Mesenteric fat pad (tissue), 1 donor: ENCODE measurements at places on chromosomes 13 and 19. TPM values are rescaled to one million over a fixed set of nuclear protein-coding genes. Genes with fewer than 3 reads are reported as not detected.
A peak's percentile ranks its signal among the peaks of the same experiment; 100 is the strongest.

- DNase-seq: no peak
Measured at GRCh38 chr13:37407156-37407555, 191.4 kb downstream of the POSTN start.

DNA sequence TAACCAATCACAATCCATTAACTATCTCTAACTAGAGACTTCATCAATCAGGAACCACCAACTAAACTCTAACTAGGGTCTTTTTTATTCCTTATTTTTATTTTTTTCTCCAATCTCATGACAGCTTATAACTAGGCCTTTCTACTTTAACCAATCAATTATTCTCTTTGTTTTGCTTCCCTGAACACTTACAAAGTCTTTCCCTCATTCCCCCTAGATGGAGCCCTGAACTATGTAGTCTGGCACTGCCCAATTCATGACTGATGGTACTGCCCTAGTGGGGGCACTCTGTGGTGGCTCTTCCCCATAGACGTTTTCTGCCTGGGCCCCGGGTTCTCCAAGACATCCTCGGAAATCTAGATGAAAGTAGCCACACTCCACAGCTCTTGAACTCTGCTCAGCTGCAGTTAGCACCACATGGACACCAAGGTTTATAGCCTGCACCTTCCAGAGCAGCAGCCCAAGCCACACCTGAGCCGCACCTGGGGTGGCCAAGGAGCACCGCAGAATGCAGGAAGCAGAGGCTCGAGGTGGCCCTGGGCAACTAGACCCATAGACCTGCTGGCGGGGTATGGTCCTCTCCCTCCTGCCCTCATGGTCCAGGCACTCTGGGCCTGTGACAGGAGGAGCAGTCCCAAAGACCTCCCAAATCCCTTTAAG, 6.6 kb downstream of the ATP7B start:
- no peak for DNase-seq

DNA sequence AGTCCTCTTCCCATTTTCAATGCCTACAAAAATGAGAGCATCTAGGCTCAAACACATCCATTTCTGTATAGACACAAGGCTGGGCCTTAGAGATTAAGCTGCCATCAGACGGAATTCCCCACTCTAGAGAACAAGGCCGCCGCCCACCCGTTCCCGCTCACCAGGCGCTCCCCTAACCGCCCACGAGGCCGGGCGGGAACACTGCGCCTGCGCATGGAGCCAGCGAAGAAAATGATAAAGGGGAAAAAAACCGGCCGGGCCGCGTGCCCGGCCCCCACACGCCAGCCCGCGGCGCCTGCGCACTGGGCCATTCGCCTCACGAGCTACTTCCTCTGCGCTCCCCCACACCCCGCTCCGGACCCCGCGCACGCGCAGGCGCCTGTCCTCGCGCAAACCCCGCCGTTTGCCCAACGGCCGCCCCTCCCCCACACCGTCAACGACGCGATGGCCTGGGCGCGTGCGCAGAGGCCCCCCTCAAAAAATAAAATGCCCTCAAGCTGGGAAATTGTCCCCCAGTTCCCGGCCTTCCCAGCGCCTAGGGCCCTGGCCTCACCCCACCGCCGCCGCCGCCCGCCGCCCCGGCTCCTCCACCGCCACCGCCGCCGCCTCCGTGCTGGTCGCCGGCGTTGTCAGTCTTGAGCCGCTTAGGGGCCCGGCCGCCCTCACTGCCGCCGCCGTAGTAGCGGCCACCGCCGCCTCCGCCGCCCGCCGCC, 483 bp downstream of the HNRNPL start:
- DNase-seq: peak; percentile 99

GRCh38 chr13:31046711-31047279, 114.3 kb downstream of the TEX26 start:
- peak; percentile 59 for DNase-seq

The RFX2 gene
- 27.9 TPM for total RNA-seq

- peak; percentile 91 for DNase-seq
Measured at GRCh38 chr19:1168572-1169410, 5.3 kb downstream of the SBNO2 start.

DNA sequence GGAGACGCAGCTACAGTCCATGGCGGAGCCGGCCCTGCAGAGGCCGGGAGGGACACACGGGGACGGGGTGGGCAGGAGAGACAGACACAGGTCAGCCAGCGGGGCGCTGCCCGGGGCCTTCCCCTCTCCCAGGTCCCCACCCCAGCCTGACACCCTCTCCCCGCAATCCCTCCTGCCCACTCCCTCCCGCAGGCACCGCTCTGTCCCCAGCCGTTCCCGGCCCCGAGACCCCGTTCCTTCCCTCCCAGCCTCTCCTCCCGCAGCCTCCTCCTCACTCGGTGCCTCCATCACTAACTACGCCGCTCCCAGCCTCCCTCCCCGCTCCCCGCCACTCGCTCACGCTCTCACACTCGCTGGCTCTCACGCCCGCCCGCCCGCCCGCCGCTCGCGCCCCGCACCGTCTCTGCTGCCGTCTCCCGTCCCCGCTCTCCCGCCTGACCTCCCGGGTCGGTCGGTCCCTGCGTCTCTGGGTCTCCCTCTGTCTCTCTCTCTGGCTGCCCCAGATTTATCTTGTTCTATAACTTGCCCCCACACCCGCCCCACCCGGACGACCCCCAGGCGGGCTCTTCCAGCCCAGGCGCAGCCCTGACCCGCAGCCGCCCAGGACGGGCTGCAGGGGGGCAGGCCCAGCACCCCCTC, 15.2 kb downstream of the ERFL start:
- no peak for DNase-seq

- no peak for DNase-seq
Measured at GRCh38 chr19:53537121-53537520, 824 bp upstream of the ZNF331 start.

DNA sequence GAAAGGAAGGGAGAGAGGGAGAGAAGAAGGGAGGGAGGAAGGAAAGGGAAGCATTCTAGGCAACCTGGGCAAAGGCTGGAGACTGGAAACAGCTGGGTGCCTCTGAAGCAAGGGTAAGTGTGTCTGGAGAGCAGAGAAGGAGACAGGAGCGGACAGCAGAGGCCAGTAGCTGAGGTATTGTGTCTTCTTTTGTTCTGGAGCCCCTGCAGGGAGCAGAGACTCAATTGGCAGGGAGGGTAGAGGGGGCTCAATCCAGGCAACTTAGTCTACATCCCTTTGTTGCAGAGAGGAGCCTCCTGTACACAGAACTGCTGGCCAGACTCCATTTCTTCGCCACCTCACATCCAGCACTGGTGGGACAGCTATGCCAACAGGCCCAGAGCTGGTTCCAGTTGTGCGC, 53.2 kb downstream of the NWD1 start:
- DNase-seq: no peak

GRCh38 chr13:76637641-76638141, 248.5 kb downstream of the KCTD12 start:
- no peak for DNase-seq

DNA sequence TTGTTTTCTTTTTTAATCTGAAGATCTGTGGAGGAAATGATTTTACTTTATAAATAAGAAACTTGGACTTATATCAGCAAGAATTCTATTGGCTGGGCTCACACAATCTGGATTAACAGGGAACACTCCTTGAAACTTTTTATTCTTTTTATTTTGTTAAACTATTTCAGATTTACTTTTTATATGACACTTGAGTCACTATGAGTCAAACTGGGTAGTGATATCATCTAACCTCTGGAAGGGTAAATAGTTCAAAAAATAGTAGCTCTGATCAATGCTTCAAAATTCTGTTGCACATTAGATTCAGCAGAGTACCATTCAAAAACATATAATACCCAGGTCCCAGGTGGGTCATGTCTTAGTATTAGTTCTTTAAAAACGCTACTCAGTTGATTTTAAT, 55.1 kb upstream of the NBEA start:
- no peak for DNase-seq

GRCh38 chr19:8143041-8143440, 6.4 kb downstream of the FBN3 start:
- no peak for DNase-seq

DNA sequence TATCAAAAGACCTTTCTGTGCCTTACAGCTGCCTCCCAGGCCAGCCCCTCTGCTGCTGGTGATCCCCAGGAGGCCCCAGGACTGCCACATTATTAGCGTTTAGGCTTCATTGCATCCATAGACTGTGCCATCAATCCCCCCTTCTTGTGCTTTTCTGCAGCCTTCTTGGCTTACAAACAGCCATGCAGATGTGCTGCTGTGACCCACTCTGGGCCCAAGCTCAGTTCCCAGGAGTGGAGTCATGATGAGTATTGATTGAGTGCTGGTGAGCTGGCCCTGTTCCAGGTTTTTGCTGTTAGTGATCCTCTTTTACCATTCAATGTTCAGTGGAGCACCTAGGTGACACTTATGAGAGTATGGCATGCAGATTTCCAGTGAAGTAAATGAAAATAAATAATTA, 59.9 kb upstream of the SLAIN1 start:
- no peak for DNase-seq

DNA sequence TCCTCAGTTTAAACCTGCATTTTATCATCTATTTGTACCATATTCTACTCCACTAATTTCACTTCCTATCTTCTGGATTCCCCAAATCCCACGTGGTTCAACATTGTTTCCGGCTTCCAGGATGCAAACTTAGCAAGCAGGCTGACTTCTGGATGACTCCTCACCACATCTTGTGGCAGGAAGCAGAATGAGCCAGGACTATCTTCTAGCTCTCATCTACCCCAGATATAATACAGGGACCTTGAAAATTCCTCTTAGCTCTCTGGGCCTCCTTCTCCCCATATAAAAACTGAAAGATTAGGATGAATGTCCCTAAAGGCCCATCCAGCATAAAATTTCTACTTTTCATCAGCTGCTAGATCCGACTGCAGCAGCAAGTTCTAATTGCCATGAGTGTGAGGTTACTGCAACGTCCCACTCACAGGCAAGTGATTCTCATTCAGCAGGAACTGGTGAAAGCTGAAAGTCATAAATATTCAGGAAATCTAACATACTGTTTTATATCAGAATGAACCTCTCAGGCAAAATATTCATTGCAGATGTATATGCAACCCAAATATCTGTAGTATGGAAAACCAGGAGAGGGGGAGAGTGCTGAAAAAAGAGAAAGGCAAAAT, 93.4 kb downstream of the KCTD12 start:
- no peak for DNase-seq

The MAP4K1 gene
- total RNA-seq: 3.9 TPM

DNA sequence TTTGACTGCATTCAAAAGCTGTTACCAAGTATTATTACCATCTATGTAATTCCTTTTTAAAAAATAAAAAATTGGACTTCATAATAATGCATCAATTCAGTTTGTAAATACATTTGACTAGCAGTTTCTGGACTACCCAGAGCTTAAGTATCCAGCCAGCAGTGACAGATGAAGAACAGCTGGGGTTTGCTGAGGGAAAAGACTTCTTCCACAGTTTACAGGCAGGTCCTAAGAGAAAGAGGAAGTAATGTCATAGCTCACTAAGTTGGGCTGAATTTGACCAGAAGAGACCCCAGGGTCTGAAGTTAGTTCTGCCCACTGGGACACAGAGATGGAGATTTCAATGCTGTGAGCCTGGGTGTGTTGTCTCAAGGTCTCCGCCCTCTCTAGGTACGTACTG, 96.4 kb downstream of the MBNL2 start:
- no peak for DNase-seq

The GJA3 gene
- 0.06 TPM for total RNA-seq

The ZNF823 gene
- total RNA-seq: 6.8 TPM

DNA sequence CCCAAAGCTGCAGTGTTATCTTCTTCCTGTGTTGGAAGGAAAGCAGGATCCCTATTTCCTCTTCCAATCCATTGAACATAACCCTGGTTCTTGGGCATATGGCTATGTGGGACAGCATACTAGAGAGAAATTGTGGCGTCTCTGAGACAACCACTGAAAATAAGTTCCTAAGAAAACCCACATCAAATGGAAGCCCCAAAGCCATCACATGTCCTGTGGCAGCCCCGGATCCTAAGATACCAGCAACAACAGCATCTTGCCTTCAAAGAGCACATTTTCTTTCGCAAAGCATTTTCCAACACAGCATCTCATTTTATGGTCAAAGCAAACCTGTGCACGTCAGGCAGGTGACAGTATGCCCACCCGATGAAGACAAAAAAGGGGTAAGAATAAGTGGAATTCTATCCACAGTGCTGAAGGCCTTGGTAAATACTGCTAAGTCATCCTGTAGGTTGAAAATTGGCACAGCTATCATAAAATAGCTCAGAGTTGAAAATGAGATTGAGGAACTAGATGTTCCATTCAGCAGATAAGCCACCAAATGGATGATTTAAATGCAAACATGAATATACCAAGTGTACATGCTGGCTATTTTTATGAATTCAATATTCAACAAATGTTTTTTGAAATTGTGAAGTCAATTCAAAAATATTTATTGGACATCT, 232.2 kb downstream of the DLEU7 start:
- no peak for DNase-seq

DNA sequence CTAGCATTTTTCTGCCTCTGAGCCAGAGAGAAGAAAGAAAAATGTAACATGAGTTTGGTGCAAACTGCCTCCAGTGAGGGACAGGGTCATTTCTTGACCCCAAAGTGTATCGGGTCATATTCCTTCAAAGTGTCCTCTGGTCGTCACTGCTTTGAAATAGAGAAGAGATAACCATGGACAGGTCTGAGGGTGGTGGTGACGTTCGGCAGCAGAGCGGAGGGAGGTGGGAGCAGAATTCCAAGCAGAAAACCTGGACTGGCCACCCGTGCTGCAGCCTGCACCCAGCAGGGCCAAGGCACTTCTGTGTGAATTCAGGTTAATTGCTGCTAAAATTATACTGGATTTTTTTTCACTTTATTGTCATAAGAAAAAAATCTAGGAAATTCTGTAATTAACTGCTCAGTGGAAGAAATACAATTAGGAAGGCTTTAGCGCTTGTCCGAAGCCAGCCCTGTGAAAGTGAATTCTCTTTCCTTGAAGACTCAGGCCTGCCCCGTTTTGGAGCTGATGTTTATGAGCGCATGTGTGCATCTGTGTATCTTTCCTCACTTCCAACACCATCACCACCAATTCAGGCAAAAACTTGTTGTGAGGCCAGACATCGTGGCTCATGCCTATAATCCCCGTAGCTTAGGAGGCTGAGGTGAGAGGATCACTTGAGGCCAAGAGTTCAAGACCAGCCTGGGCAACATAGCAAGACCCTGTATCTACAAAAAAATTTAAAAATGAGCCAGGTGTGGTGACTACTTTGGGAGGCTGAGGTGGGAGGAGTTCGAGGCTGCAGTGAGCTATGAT, 37.9 kb upstream of the UBAC2 start:
- no peak for DNase-seq

- no peak for DNase-seq
Measured at GRCh38 chr13:100636004-100636403, 38.6 kb downstream of the TMTC4 start.

The CLIP3 gene
- 19.7 TPM for total RNA-seq

The PEG3 gene
- 13.2 TPM for total RNA-seq

GRCh38 chr19:56121180-56122167, at the start of gene ZNF787:
TSS of gene ZNF787 (minus strand) at chr19:56121295. CDS start at chr19:56103217, 18,078 bp downstream.
- DNase-seq: peak; percentile 99

The TLE5 gene
- total RNA-seq: 367 TPM

The TEX26 gene
- 0.45 TPM for total RNA-seq

The KLF1 gene
- not detected for total RNA-seq

The RAX2 gene
- total RNA-seq: not detected

- DNase-seq: no peak
Measured at GRCh38 chr19:35712567-35713505, 5.0 kb upstream of the KMT2B start.

The PGLYRP1 gene
- 1.6 TPM for total RNA-seq

GRCh38 chr19:43683905-43684304, 13.9 kb upstream of the PLAUR start:
- DNase-seq: no peak

The LGALS7 gene
- total RNA-seq: not detected
